GM18507 (cell line): ENCODE measurements at places on chromosomes 2 and 18.

- no peak for DNase-seq
These were observed 39.8 kb downstream of the RBM45 start for GRCh38 chr2:178152033-178152432.

- DNase-seq, result no peak
These were observed 14.0 kb upstream of the ITSN2 start for GRCh38 chr2:24374301-24374700.

DNA sequence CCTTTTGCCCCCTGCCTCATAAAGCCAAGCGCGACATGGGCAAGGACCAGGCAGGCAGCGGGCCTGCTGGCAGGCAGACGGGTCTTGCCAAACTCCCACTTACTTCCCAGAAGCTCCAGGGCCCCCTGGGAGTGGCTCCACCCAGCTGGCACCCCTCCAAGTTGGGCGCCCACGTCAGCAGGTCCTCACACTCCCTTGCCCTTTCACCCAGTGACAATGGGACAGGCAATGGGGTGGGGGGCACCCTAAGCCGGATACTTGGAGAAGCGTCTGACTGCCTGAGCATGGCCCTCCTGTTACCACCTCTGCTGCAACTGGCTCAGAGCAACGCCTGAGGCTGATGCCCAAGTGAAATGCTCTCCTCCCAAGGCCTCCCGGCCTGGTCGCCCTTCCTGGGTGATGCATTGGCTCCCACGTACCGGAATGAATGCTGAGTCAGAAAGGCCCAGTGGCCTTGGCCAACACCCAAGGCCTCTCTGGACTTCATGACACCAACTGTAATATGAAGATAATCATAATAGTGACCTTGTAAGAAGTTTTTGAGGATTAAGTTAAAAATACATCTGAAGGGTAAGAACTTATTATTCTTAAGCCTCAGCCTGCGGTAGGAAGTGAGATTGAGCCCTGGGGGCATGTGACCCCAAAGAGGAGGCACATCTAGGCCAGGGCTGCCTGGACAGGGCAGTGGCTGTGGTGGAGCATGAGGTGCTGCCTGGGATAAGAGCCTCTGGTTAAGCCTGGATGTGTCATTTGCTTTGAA lies 31.6 kb downstream of the KCNK3 start:
- no peak for DNase-seq

- DNase-seq, result no peak
These were observed 46.0 kb upstream of the MTIF2 start for GRCh38 chr2:55314985-55315384.

GRCh38 chr2:229903037-229903436 lies 18.8 kb downstream of the TRIP12 start:
- no peak for DNase-seq

DNA sequence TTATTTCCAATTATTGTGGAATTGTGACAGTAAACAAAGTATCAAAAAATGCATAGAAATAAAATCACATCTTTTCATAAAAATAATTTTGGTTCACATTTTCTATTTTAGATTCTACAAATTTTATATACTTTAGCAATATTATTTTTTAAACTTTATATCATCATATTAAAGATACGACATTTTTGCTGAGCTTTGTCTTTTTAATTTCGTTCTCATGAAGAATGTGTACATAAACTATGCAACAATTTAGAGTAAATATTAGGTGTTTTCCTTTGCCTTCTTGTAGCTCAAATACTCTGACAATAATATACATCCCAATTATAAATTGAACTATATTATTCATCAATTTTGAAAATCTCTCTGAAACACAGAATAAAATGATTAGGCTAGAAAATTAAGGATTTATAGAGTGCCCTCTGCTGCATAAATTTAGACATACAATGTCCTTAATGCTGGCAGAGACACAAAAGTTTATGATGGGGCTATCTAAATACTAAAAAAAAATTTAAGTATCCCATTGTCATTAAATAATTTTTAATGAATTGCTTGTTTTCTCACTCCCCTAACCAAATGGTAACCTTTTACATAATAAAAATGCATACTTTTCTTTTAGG lies 45.7 kb downstream of the CCDC102B start:
- DNase-seq, result no peak

DNA sequence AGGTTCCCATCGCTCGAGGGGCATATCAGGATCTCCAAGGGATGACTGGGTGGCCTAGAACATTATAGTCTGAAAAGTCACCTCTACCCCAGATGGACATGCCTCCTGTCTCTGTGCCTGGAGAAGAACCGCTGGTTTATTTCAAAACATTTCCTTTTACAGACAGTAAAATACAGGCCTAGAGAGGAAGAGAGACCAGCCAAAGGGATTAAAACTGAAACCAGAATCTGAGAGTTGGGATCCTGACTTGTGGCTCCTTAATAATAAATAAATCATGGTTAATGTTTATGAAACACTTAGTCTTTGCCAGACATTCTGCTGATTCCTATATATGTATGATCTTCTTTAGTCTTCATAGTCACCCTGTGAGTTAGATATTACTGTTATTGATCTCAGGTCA lies 153.7 kb downstream of the DDX1 start:
- no peak for DNase-seq

DNA sequence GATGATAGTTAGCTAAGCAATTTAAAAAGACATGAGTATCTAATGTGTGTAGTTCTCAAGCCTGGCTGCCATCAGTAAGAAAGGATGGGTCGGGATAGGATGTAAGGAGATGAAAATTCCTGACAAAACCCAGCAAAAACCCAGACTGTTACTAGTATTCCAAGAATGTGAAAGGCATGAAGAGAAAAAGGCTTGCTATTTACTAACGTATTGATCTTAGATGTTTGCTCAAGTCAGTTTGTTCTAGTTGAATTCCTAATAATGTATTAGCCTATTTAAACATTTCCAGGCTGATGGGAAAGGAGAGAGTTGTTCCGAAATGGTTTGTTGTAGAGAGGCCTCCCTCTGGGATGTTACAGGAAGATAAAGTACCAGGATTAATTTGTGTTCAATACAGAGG lies 88.2 kb downstream of the ZNF532 start:
- no peak for DNase-seq

GRCh38 chr2:112866128-112866835 lies 29.7 kb upstream of the IL1B start:
- no peak for DNase-seq

GRCh38 chr2:191933307-191934105 lies 86.6 kb upstream of the CAVIN2 start:
- DNase-seq, result no peak

DNA sequence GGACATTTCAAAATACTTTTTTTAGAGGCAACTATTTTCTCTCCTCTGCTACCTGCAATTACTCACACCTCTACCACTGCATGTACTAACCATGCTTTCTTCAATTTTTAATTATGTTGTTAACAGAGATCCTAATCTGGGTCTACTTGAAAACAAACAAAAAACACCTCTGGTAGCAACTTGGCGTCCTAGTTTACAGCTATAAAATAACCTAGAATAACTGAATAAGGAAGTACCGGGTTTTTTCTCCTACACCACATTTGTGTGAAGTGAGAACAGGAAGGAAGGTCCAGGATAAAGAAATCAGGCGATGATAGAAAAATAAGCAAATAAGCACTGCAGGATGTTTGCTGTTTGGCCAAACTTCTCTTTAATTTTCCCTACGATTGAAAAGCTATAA lies 633.5 kb downstream of the LRP1B start:
- no peak for DNase-seq

- no peak for DNase-seq
These were observed 617 bp downstream of the FOSL2 start for GRCh38 chr2:28393114-28393836.

DNA sequence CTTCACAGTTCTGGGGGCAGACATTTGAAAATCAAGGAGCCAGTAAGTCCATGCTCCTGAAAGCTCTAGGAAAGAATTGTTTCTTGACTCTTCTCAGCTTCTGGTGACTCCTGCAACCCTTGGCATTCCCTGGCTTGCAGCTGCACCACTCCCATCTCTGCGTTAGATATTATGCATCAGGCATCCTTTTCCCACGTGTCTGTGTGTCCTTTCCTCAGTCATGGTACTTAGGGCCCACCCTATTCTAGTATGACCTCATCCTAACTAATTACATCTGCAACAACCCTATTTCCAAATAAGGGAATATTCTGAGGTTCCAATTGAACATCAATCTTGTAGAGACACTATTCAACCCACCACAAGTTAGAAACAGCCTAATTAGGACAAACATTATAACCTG lies 931.7 kb upstream of the CHAC2 start:
- no peak for DNase-seq

- no peak for DNase-seq
These were observed 85.1 kb downstream of the ANKRD12 start for GRCh38 chr18:9221661-9222060.

GRCh38 chr18:35019933-35020332 lies 21.3 kb upstream of the MAPRE2 start:
- no peak for DNase-seq
